ENCODE measurements at places on chromosomes 7 and 10.

GRCh38 chr7:113083816-113084495 is 2.7 kb downstream of the GPR85 start:
- no peak for DNase-seq

- DNase-seq, result no peak
Measured at GRCh38 chr7:4132221-4132620, 549.9 kb upstream of the FOXK1 start.

- no peak for DNase-seq
Measured at GRCh38 chr10:63901881-63902280, 380.7 kb downstream of the REEP3 start.

DNA sequence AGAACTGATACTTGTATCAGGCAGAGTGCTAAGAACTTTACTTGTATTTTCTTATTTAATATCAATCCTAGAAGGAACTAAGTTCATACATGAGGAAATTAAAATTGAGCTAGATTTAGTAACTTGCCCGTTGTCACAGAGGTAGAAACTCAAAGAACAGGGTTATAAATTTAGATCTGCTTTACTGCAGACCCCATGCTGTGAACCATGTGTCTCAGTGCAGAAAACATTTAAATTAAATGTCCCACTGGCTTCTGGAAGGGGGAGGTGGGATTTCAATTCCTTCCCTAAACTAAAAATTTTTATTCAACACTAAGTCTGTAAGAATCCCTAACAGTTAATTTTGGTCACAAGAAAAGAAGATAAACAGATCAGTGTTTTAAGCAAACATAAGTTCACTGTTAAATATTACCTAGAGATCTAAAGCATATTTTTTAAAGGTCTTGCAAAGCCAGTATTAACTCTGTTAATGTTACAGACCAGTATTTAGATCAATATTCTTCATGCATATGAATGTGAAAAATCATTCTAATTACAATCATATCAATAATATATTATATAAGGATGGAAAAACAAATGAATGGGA is 23.1 kb downstream of the WASL start:
- DNase-seq, result no peak
